Esophagus squamous epithelium (tissue), 5 donors: ENCODE measurements at places on chromosomes 3 and 15.

- no peak for DNase-seq
Observed at GRCh38 chr3:721086-721485, 371.7 kb upstream of the CNTN6 start.

GRCh38 chr3:110027446-110028080 is 690.2 kb upstream of the DPPA4 start:
- no peak for DNase-seq

DNA sequence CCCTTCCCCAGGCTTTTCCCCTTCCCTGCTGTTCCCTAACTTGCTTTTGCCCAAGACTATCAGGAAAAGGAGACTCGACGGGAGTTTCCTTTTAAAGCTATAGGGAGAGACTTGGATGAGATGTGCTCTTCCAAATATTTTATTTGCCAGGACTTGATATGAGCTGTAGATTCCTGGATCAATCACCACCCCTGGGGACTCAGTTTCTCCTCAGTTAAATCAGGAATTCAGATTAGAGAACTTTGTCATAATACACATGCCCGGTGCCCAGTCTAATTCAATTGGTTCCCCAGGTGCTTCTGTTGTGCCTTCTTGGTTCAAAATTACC is 46.6 kb downstream of the SMAD6 start:
- DNase-seq: no peak

DNA sequence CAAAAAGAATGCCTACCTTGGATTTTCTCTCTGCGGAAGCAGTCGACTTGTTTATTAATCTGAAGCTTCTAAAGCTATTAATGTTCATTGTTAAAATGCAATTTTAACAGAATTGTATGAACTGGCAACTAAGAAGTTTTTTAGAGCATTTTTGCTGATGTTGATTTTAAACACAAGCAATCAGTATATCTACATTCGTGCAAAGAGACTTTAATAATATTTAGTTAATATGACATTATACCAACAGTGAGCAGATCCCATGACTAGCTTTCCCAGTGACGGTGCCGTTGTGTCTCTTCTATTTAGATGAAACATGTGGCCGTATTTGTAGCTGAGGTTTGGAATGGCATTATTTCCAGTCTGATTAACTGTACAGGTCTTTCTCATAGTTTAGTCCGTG is 88.0 kb downstream of the PEX5L start:
- DNase-seq: no peak

DNA sequence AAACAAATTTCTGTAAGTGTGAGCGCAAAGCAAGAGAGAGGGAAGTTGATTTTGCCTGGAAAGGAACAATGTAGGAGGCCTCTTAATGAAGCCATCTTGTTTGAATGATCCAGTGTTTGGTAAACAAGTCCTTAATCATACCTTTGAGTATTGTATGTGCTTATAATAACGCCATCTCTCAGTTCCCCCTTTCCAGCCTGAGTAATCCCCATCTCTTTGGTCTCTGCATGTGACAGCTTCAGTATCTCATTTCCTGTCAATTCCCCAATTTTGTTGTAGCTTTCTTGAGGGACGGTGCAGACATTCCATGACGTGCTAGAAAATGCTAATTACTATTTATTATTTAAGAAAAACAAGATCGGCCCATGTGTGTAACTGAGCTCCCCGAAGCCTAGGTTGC is 349.3 kb upstream of the NR2F2 start:
- DNase-seq: no peak

GRCh38 chr3:138093721-138094120 is 21.7 kb downstream of the DZIP1L start:
- DNase-seq: no peak
